ENCODE measurements at places on chromosomes 1 and 21.

GRCh38 chr1:76317299-76317900 lies 242.9 kb downstream of the ST6GALNAC3 start:
- DNase-seq: no peak

GRCh38 chr1:243582326-243582725 lies 267.7 kb downstream of the AKT3 start:
- no peak for DNase-seq

DNA sequence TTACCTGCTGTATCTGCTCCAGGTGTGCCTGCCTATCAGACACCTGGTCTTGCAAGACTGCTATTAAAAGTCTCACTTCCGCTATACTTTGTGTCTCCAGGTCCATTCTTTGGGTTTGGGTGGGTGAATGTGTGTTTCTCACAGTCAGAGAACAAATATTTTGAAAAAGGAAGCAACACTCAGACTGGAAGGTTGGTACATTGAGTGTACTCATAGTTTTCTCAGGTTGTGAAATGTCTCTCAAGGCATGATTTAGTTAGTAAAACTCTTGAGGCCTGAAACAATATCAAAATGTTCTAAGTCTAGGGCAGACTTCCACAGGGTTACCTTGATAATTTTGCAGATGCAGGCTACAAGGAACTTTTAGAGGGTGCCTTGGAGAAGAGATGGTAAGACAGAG lies 429.9 kb upstream of the ZRANB2 start:
- no peak for DNase-seq

DNA sequence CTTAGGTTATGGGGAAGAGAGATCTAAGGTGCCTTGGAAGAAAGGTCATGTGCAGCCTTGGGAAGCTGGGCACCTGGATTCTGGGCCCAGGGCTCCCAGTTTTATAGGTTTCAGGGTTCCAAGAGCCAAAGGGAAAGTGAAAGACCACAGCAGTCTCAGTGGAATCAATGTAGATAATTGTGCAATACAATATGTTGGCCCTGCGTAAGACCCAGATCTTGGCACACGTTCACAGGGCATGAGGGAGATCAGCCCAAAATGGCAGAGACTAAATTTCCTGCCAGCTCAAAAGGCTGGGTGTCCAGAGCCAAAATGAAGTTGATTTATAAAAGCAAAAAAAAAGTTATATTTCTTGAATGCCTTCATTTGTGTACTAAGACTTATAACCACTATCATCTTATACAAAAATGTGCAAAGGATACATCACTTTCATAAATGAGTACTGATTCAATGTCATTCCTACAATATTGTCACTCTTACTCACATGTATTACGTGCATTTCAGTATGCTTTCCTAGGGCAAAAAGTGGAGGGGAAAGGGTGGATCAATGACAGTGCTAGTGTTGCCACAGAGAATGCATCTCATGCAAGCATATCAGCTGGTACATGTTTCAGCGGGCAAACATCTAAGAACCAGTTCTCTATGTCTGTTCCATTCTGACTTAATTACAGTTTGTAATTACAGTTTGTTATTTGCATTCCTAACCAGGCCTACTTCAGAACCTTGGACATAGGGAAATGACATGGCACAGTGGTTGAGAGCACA lies 22.5 kb upstream of the NPL start:
- DNase-seq: no peak

GRCh38 chr1:207423560-207424292 lies 30.4 kb upstream of the CR2 start:
- DNase-seq: no peak

- DNase-seq: no peak
Observed at GRCh38 chr1:165862448-165862847, 35.0 kb downstream of the UCK2 start.

- no peak for DNase-seq
Observed at GRCh38 chr1:6866825-6867224, 81.6 kb downstream of the CAMTA1 start.

DNA sequence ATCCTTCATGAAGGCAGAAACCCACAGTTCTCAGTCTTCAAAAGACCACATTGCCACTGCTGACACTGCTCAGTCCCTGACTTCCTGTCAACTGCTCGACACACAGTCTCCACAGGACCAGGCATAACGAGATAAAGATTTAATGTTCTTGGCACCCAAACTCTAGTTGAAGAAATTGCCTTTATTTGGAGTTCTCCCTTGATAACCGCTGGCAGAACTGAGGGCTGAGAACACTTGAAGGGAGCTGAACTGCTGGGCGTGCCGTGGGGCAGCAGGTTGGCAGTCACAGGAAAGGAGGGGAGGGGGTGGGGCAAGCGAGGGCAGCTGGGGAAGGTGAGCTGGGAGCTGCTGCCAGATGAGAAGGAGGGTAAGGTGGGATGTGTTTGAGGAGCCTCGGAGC lies 15.9 kb downstream of the HENMT1 start:
- no peak for DNase-seq

DNA sequence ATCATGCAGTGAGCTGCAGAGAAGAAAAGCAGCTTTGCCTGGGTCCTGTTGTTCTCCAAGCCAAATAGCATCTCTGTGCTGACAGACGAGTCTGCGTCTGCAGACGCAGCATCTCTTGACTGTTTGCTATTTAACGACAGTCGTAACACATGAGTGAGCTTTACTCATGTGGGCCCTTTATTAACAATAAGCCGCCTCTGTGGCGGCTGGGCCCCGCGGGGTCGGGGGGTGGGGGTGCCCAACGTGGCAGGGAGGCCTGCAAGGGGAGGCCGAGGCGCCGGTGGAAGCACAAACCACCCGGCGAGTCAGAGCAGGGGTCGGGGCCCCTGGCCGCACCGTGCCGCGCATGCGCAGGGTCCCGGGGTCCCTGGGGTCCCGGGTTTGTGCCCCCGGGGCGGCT lies 435.1 kb downstream of the KIF26B start:
- DNase-seq: no peak

GRCh38 chr1:23638188-23638619 lies 53.4 kb upstream of the RPL11 start:
- DNase-seq: no peak

GRCh38 chr1:168091063-168091462 lies 45.7 kb downstream of the GPR161 start:
- DNase-seq: no peak

DNA sequence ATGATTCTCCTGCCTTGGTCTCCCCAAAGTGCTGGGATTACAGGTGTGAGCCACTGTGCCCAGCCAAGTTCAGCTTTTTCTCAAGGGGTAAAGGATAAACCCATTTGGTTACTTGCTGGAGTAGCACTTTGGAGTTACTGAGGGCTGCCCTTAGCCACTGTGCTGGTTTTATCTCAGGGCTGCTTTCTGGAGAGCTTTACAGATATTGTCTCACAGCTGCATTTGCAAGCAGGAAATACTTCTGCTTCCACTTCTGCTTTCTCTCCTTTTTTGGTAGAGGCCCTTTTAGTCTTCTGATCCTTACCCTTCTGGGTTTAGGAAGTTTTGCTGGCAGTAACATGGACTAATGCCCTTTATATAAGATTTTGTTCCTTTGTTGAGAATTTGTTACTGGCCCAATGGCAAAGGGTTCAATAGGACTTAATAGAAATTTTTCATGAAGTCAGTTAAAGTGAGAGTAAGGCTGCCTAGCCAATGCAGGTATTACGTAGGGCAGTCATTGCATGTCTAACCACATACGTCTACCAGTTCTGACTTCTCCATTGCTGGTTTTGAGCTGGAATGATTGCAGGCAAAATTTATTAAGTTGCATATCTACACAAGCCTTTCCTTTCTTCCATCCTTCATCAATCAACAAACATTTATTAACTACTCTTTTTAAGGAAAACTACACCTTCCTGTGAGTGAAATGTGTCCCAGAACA lies 24.4 kb downstream of the CAP1 start:
- DNase-seq: no peak

DNA sequence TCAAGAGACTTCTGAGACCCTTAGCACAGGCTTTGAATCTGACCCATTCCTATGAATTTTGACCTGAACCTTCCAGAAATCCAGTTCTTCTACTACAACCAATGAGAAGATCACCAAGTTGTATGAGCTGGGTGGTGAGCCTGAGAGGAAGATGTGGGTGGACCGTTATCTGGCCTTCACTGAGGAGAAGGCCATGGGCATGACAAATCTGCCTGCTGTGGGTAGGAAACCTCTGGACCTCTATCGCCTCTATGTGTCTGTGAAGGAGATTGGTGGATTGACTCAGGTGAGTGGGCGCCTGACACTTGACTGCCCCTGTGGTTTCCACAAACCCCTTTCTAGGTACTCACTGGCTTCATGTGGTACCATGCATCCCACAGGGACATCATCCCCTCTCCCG lies 20.0 kb upstream of the PIGV start:
- DNase-seq: no peak

DNA sequence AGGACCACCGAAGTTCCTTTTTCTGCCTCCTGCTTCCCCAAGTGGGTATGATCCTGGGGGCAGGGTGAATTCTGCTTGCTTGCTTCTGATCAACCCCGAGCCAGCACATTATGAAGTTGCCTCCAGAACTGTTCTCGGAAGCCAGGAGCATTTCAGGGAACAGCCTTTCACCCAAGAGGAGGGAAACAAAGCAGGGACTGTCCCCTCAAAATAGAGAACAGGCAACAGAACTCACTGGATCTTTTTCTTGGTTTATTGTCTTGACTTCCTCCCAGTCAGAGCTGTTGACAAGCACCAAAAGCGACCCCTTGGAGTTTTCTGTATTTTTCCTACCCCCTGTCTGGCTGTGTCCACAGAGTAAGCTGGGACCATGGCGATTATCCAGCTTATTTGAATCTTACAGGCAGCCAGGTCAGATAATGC lies 258.3 kb upstream of the SGIP1 start:
- DNase-seq: no peak

- DNase-seq: no peak
Observed at GRCh38 chr1:12177156-12177998, 10.6 kb downstream of the TNFRSF1B start.

DNA sequence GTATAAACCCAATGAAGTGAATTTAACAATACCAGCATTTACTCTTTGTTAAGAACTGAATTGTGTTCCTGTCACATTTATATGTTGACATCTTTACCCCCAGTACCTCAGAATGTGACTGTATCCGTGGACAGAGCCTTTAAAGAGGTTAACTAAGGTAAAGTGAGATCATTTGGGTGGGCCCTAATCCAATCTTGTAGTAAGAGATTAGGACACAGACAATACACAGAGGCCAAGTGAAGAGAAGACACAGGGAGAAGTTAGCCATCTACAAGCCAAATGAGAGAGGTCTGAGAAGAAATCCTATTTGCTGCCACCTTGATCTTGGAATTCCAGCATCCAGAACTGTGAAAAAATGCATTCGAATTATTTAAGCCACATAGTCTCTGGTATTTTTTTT lies 22.9 kb upstream of the WARS2 start:
- no peak for DNase-seq

- DNase-seq: no peak
Observed at GRCh38 chr1:212125654-212126053, 90.1 kb downstream of the DTL start.

DNA sequence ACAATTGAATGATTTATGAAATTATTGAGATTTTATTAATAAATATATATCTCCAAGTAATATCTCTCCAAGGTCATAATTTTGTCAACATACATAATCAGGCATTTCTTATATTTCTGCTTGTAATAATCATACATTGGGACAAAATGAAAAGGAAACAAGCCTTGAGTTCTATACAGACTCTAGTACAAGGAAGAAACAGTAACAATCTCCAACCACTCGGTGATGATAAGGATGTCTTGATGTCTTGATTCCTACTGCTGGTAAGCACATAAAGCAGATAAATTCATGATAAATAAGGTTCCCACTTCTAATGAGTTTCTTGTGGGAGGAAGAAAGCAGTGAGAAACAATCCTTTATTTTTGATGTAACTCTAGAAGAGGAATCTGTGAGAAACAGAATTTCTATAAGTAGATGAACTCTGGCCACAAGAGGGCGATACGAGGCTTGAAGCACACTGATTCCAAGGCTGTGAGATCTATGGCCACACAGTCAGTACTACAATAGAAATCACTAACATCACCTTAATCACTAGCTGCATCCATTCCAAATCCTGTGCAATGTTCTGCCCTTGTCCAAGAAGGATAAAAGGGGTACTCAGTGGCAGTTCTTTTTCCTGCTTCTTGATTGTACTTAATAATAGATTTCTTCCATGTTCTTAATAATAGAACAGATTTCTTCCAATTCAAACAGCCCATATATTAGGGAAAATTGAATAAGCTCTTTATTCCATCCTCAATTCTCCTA lies 41.4 kb upstream of the LRRC8B start:
- peak; percentile 57 for DNase-seq

GRCh38 chr1:164638492-164639202 lies 79.7 kb downstream of the PBX1 start:
- DNase-seq: no peak

- no peak for DNase-seq
Observed at GRCh38 chr1:196649990-196650389, 1.9 kb upstream of the CFH start.

GRCh38 chr1:246144931-246145330 lies 362.1 kb downstream of the SMYD3 start:
- no peak for DNase-seq

DNA sequence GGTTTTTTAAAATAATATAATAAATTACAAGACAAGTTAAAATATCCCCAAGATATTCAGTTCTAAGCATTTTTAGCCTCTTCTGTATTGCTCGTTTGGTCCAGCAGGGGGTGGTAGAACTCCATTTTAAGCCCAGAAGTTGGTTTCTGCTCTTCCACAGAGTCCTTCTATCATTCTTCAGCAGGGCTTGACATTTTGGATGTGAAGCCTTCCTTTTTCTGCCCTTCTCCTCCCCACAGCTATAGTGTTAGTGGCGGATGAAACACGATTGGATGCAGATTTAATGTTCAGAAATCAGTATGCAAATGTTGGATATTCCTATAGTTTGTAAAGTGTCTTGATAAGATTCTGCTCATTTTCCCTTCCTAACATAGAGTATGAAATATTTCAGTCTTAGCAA lies 1.4 kb downstream of the NCAM2 start:
- DNase-seq: no peak

DNA sequence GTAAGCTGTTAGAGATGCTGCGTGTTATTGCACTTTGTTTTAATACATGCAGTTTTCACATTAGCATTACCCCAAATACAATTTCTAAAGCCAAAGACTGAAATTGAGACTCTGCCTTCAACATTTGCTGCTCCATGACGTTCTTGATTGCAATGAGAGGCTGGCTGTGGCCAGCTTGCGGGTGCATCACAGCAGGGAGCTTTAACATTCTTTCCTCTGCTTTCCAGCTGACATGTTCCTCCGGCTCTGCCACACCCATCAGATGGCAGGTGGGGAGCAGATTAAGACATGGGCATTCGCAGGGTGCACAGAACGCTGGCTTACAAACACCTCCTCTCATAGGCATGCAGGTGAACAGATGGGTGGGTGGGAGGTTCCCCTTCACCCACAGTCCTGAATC lies 314.1 kb downstream of the DISC1 start:
- no peak for DNase-seq

Measured in stimulated activated CD4-positive, alpha-beta T cell treated with anti-CD3 and anti-CD28 coated beads, Interleukin-15, amount 100 ng/mL, for 48 hours (primary cell).